GM04503 (cell line): ENCODE measurements at places on chromosomes 13 and 19.
A peak's percentile ranks its signal among the peaks of the same experiment; 100 is the strongest.

DNA sequence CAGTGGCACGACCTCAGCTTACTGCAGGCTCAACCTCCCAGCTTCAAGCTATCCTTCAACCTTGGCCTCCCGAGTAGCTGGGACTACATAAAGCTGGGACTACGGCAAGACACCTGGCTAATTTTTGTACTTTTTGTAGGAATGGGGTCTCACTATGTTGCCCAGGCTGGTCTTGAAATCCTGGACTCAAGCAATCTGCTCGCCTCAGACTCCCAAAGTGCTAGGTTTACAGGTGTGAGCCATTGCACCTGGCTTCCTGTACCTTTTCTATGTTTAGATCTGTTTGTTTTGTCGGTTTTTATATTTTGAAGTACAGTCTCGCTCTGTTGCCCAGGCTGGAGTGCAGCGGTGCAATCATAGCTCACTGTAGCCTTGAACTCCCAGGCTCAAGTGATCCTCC lies 17.5 kb upstream of the TICAM1 start:
- DNase-seq: no peak

GRCh38 chr19:56562766-56563165 lies 4.5 kb upstream of the ZNF470 start:
- DNase-seq: no peak

GRCh38 chr13:47076500-47076899 lies 179.6 kb upstream of the HTR2A start:
- DNase-seq: peak; percentile 50

DNA sequence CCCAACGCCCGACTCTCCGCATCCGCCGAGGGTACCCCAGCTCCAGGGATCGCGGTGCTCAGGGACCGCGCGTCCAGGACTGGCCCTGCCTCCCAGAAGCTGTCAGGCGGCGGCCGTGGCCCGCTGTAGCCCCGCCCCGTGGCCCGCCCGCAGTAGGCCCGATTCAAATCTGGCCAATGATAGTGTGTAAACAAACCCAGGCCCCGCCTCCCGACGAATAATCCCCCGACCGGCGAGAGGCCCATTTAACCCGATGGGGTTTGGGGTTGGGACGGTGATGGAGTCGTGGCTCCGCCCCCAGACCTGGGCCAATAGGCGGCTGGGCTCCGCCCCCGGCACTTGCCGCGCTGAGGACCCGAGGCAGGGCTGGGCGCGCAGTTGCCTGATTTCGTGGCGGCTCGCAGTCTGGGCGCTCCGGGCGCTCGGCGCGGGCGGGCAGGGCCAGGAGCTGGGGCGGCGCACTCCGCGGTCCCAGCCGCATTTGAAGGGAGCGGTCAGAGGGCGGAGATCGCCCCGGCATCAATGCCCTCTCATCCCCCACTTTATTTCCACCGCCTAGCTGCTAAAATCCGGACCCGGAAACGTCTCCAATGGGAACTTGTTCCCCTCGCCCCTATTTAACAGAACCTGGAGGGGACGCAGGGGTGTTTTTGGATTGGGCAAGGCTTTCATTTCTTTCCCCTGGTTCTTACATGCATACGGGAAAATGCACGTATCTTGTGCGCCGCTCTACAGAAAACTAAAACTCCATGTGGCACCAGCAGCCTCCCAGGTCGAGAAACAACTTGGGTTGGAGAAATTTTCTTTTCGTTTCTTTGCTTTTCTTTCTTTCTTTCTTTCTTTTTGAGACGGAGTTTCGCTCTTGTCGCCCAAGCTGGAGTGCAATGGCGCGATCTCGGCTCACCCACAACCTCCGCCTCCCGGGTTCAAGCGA lies 8.4 kb upstream of the BICRA start:
- peak; percentile 92 for DNase-seq

DNA sequence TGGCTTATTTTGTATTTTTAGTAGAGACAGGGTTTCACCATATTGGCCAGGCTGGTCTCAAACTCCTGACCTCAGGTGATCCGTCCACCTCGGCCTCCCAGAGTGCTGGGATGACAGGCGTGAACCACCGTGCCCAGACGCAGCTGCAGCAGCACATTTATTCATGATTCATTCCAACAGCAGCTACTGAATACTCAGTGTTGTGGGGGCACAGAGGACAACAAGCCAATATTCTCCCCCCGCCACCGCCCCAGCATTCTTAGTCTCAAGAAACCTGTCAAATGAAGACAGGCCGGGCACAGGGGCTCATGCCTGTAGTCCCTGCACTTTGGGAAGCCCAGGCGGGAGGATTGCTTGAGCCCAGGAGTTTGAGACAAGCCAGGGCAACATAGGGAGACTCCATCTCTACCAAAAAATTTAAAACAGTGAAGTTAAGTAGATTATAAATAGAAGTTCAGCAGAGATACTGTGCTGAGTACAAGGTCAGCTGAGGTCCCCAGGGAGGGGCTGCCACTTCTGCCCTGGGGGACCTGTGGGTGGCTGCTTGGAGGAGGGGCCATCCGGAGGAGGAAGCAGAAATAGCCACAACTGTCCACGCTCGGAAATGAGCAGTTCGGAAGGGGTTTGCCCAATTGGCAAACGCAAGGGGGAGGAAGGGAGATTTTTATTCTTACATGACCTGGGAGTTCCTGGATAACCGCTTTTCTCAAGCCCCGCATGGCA lies 4.3 kb downstream of the DOT1L start:
- DNase-seq: no peak

DNA sequence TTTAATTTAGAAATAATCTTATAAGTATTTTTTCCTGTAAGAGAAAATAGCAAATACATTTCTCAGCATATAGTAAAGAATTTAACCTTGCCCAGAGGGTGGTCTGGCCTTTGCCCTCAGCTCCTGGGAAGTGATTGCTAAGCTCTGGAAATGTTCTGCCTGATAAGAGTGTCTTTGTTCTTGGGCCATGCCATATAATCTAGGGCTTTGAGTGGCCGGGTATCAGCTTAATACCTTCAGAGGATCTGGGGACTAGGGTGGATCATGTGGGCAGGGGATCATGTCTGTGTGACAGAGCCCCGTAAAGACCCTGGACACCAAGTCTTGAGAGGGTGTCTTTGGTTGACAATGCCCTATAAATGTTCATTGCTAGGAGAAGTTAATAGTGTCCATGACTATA lies 1032.4 kb upstream of the MIR17HG start:
- no peak for DNase-seq

GRCh38 chr13:108154421-108154858 lies 60.9 kb downstream of the LIG4 start:
- DNase-seq: no peak
